ENCODE measurements at places on chromosomes 6 and 20.

DNA sequence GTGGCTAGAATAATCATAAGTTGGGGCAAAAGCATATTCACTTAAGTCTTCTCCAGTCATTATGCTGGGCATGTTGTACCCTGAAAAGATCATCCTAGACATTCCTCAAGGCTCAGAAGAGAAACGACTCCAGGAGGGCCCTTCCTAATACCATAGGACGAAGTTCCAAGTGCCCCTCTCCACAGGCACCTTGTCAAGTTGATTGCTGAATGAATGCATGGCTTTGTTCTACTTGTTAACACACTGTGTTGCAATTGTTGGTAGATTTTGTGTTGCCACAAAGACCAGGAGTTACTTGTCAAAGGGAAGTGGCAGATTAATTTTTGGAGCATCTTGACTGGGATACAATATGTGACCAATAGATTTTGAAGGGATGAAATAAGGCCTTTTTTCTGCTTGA, 194.3 kb upstream of the SMLR1 start:
- no peak for DNase-seq

DNA sequence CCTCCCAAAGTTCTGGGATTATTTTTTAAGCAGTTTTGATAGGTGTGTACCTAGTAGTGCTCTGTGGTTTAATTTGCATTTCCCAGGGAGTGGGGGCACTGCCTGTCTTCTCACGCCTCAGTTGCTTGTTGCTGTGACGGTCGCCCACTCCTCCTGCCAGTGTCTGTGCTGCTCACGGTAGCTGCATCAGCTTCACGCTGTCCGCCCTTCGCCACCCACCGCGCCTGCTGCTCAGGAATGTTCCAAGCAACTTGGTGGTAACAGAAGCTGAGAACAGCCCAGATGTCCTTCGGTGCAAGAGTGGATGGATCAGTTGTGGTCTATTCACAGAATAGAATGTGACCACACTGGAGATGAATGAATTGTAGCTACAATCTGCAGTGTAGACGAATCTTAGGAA, 22.9 kb downstream of the DNAJC5 start:
- DNase-seq: no peak

- no peak for DNase-seq
Measured at GRCh38 chr6:112268019-112268418, 13.7 kb upstream of the LAMA4 start.

DNA sequence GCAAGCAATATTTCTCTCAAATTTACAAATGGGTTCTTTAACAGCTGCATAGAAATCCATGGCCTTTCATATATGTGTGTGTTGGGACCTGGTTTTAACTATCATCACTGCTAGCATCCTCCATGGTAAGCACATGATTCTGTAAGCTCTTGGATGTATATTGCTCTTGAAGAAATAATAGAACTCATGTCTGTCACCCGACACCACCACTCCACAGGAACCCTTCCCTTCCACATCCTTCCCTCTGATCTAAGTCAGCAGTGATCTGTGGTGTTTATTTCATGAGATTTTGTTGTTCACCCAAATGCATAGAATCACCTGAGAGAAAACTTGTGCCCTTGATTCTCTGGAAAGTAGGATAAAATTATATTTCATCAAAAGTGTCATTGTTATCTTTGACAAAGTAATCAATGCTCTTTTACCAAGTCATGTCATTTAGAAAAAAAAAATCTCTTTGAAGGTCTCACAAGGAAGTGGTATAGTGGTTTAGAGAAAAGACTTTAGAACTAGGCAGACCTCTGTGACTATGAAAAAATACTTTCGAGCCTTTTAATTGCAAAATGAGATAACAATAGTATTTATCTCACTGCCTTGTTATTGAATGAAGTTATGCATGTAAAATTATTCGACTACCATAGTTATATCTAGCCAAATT, 649.8 kb upstream of the SLC35B3 start:
- no peak for DNase-seq

- DNase-seq: no peak
Measured at GRCh38 chr20:38171675-38172043, 6.6 kb upstream of the TGM2 start.

- no peak for DNase-seq
Measured at GRCh38 chr6:157760589-157761330, 62.3 kb upstream of the SNX9 start.

DNA sequence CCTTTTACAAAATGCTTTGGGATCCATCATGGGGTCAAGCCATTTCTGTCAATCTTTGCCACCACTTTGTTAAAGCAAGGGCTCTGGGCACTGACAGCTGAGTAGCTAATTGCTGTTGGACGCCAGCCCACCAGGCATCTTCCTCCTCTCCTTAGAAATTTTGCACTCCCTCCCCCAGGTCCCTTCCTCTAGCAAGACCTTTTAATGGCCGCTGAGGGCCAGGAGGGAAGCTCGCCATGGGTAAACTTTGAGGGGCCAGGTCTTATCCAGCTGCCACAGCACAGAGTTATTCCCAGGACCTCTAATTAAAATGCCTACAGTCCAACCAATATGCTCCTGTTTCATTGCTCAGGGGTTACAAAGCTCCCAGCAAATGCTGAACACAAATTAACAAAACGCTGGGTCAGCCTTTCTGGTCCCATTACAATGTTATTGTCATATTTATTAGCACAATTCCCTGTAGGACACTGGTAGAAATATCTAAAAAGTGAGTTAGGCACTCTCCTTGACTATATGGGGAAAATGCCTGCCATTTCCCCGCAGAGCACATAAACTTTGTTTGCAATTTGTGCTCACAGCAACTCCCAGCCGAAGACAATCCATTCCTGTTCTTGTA, 16.8 kb downstream of the SCML4 start:
- no peak for DNase-seq

GRCh38 chr6:74598462-74599393, 607.1 kb downstream of the COL12A1 start:
- no peak for DNase-seq

DNA sequence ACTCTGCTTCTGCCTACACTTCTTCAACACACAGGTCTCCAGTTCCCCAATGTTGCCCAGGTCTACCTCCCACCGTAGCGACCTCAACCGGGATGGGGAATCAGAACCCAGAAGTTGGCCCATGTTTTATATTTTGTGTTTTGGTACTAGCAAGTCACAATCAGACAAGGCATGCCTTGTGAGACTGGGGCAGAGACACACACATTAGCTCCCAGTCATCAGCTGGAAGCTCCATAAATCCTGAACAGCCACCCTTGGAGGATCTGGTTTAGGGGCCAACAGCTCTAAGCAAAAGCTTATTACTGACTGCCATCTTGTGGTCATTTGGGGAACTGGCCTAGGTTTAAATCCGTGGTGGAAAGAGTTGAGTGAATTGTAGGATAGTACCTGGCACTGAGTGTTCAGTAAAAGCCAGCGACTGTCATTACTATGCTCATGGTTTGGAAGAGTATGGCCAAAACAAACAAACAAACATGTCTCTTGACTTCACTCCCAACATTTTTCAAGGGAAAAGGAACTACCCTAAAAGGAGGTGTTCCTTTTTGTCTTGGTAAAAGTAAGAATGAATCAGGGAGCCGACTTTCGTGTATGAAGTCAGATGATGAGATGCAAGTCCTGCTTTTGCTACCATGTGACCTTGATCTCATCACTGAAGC, 40.5 kb downstream of the PIM1 start:
- peak; percentile 46 for DNase-seq

DNA sequence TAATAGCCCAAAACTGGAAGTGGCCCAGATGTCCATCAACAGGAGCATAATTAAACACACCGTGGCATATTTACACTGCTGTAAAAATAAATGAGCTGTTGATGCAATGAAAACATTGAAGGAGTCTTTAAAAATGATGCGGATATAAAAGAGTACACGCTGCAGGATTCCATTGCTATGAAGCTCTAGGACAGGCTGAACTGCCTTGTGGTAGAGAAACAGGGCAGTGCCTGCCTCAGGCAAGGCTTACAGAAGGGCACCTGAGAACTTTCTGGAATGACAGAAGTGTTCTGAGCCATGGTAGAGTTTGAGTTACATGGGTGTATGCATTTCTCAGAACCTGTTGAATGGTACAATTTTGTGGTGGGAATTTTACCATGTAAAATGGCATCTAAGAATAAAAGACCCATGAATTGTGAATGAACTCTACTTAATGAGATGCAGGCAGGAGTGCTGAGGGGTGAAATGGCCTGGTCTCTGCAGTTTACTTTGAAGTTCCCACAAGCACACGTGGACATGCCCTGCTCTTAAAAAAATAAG, 45.3 kb upstream of the RIN2 start:
- no peak for DNase-seq
